Bronchus fibroblast of lung (primary cell): ENCODE measurements at places on chromosomes 1 and 21. TPM values are rescaled to one million over a fixed set of nuclear protein-coding genes. Genes with fewer than 3 reads are reported as not detected.

Gene DCST1
- total RNA-seq = not detected in 2 replicates

Gene CELSR2
- total RNA-seq = 1.5 TPM in 2 replicates

Gene ANGPTL7
- not detected in 2 replicates for total RNA-seq

Gene GRIK1
- not detected in 2 replicates for total RNA-seq

Gene OR14K1
- not detected in 2 replicates for total RNA-seq

Gene RIPPLY3
- not detected in 2 replicates for total RNA-seq

Gene S100A13
- total RNA-seq = 170 and 175 TPM in 2 replicates

Gene HES3
- total RNA-seq = not detected in 2 replicates
